ENCODE measurements at places on chromosomes 1 and 21.

GRCh38 chr1:21926065-21926464 lies 11.0 kb downstream of the HSPG2 start:
- no peak for DNase-seq

GRCh38 chr1:204420039-204421004 lies 8.7 kb upstream of the PPP1R15B start:
- no peak for DNase-seq

DNA sequence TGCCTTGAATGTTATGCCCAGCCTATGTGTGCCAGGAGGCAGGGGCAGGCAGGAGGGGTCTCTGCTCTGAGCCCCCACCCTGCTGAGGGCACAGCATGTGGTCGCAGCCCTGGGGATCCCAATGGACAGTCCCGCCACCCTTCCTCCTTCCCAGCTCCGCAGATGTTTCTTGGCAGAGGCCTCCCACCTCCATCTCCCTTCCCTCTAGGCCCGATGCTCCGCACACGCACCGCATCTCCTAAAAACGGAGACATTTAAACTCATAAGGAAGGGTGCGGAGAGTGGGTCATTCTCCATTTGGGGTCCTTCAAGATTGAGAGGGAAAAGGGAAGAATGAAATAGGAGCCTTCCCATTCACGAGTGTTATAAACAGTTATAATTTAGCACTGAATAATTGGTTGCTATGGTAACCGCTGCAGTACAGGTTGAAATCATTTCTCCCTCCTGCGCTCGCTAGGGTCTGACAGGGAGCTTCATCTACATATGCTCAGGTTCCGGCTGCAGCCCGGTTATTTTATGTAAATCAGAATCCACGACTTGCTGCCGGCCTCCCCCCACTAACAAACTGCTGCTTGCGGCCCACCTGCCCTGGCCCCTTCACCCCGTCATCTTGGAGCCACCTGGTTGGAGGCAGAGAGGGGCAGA lies 16.0 kb downstream of the CHD5 start:
- DNase-seq = no peak

DNA sequence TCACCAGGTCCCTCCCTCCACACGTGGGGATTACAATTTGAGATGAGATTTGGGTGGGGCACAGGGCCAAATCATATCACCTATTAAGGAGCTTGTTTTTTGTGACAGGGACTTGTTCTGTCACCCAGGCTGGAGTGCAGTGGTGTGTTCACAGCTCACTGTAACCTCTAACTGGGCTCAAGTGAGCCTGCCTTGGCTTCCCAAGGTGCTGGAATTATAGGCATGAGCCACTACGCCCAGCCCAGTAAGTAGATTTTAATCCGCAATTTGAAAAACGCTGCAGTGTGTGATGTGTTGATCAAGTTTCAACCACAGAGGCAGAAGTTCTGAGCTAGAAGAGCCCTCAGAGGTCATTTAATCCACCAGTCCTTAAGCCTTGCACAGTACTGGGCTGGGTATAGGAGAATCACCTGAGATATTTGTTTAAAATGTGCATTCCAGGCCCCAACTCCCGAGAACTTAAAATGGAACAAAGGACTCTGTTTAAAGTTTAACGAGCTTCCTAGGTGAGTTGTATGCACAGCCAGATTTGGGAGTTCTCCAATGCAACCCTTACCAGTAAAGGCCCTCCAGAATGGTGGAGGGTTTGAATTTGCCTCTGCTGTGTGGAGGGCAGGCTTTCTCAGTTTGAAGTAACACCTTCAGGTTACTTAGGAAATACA lies 13.4 kb downstream of the RPL11 start:
- no peak for DNase-seq

DNA sequence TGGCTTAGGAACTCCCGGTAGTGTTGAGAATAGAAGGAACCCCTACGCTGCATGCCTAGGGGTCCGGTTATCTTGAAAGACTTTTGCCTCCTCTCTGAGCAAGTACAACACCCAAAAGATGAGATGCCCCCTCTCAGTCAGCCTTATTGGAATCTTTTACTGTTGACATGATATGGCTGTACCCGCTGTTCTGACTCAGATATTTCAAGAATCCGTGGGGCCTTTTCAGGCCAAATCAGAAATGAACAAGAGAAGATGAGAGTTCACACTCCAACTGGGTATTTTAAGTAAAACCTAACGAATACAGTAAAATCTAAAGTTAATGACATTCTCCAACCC lies 164.2 kb downstream of the PPIAL4G start:
- DNase-seq = no peak

Measured in left kidney (tissue), 8 donors.